Left cardiac atrium (tissue), 4 donors: ENCODE measurements at places on chromosomes 11 and 22. TPM values are rescaled to one million over a fixed set of nuclear protein-coding genes. Genes with fewer than 3 reads are reported as not detected.

Gene CNGA4
- not detected for total RNA-seq

Gene WNT11
- total RNA-seq = 6.6 TPM

Gene BTG4
- not detected for total RNA-seq

Gene TSSC4
- 45.7 TPM for total RNA-seq

Gene LIPT2
- 1.5 TPM for total RNA-seq

Gene TMEM45B
- total RNA-seq = not detected

Gene TECTA
- 4.2 TPM for total RNA-seq

Gene UBQLN3
- total RNA-seq = 0.13 TPM

Gene MOV10L1
- total RNA-seq = 0.71 TPM

Gene P2RY6
- total RNA-seq = 2.0 TPM

Gene GPR83
- 0.32 TPM for total RNA-seq

Gene POU2AF3
- total RNA-seq = 0.44 TPM

Gene ANO1
- total RNA-seq = 9.8 TPM

Gene GPHA2
- total RNA-seq = not detected

Gene CADM1
- total RNA-seq = 25.0 TPM

Gene CCDC73
- total RNA-seq = not detected

Gene MUC2
- 0.26 TPM for total RNA-seq

Gene KCNA4
- 1.9 TPM for total RNA-seq

Gene MUC5B
- total RNA-seq = not detected
